ENCODE measurements at places on chromosomes 3 and 15.

GRCh38 chr3:172073262-172073915 lies 34.0 kb downstream of the FNDC3B start:
- DNase-seq = no peak

DNA sequence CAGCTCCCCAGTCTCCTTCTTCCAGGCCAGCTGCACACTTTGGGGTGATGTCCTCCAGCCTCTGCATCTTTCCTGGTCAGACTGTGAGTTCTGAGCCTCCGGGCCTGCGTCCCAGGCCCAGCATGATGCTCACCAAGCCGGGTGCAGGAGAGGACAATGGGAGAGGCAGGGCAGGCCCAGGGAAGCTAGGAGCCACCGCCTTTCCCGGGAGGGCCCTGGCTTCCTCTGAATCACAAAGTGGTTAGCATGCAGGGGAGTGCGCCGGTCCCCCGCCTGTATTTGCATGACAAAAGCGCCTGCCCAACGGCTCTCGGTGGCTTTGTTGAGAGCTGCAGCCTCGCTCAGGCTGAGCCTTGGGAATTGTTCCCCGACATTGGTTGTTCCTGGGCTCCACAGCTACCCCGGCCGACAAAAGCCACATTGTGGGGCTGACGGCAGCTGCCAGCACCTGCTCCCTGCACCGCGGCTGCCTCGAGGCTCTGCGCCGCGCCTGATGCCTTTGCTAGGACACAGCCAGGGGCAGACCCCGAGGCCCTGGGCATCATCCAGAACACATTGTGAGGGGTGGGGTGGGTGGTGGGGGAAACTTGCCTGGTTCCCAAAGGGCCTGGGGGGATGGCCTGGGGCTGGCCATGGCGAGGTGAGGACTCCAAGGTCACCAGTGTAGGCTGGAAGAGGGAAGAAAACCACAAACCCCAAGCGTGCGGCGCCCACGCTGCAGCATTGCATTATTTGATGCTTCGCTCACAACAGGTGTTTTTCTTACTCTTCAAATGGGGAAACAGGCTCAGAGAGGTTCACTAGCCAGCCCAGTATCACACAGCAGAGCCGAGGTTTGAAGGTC lies 20.0 kb upstream of the KLF13 start:
- DNase-seq = no peak

- DNase-seq = no peak
Measured at GRCh38 chr15:24662991-24663390, 12.6 kb upstream of the NPAP1 start.

- no peak for DNase-seq
Measured at GRCh38 chr15:39391230-39391629, 189.6 kb upstream of the THBS1 start.

- DNase-seq = no peak
Measured at GRCh38 chr3:183180110-183180783, 17.7 kb upstream of the LAMP3 start.

DNA sequence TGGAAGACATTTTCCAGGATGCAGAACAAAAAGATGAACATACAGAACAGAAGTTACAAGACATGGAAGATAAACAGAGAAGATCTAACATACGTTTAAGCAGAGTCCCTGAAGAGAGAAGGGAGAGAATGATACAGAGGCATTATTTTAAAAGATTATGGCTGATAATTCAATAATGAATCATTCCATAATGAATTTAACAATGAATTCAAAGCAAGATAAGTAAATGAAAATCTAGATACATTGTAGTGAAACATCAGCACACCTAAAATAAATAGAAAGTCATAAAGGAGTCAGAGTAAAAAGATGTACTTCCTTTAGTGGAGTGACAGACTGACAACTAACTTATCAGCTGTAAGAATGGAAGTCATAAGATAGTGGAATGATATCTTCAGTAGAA lies 30.1 kb upstream of the PGPEP1L start:
- DNase-seq = no peak

- DNase-seq = no peak
Measured at GRCh38 chr3:170889630-170890029, 18.8 kb downstream of the EIF5A2 start.

DNA sequence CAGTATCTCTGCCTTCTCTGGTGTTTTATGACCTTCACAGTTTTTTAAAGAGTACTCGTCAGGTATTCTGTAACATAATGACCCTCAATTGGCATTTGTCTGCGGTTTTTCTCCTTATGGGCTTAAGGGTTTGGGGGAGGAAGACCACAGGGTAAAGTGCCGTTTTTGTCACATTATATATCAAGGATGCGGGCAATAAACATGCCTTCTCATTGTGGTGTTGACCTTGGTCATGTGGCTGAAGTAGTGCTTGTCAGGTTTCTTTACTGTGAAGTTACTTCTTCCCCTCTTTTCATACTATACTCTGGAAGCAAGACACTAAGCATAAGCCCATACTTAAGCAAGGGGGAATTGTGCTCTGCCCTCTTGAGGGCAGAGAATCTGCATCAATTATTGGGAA lies 16.6 kb downstream of the CAPN3 start:
- no peak for DNase-seq

GRCh38 chr3:157581371-157581770 lies 78.2 kb upstream of the VEPH1 start:
- DNase-seq = no peak

GRCh38 chr3:47158208-47158607 lies 5.7 kb downstream of the SETD2 start:
- DNase-seq = no peak

GRCh38 chr3:9292516-9292915 lies 43.1 kb upstream of the SRGAP3 start:
- DNase-seq = no peak

- no peak for DNase-seq
Measured at GRCh38 chr15:54941417-54941816, 255.3 kb downstream of the RSL24D1 start.

DNA sequence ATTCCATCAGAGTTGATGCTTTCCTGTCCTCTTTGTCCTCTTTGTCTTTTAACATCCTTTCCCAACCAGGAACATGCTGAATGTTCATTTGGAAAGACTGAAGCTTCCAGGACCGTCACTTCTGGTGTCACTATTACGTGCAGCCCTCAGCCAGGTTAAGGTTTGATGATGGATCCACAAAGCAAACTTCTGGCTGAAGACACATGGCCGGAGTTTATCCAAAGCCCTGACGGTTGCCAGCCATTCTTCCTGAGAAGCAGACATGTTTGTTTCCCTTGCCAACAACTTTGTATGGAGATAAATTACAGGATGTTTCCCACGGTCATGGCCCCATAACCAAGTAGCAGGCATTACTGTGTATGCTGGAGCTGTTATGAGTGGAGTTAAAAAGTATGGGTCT lies 236.9 kb downstream of the THSD4 start:
- no peak for DNase-seq

DNA sequence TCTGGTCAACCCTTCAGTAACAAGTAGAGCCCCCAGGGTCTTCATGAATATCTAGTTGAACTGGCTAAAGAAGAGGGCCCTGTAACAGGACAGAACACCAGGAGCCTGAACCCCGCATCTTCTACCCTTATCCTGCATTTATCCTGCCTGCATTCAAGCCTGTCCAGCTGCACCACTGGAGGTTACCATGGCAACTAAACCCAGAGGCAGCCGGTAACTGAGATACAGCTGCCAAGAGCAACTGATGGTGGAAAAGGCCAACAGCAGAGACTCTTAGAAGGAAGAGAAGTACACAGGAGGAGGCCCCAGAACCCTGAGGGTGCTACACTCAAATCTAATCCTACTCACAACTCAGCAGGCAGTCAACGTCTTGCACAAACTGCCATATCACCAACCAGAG lies 3.7 kb upstream of the PRKAR2A start:
- no peak for DNase-seq

DNA sequence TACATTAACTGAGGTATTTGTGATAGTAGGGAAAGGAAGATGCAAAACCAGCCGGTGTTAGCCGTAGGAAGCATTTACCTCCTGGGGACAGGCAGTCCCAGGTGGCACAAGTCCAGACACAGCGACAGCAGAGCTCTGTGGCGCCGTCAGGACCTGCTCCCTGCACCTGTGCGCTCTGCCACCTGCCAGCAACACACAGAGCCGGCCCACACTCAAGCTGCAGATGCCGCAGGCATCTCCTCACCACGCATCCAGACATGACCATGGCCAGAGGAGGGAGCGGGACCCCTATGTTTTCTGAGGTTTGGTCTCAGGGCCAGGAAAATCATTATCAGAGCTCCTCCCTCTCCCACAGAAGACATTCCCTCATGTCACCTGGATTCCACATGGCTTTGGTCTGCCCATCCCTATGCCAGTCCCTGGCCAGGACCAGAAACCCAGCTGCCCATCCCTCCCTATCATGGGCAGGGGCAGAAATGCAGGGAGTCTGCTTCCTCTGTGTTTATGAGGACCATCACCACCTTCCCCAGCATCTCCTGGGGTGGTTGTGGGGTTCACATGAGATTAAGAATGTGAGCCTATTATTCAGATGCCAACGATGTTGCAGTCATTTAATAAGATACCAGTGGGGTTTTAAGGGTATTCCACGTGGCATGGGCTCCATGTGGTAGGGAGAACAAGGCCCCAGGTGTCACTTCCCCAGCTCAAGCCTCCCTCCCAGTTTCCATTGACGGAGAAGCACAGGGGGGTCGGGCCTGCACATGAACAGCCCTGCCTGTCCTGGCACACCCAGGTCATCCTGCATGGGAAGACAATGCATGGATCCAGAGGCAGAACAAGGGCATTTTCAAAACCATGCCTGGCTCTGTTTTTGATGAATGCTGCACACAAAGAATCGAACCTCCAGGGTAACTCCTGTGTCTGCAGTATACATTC lies 251.1 kb downstream of the OCA2 start:
- no peak for DNase-seq

- DNase-seq = peak; percentile 29
Measured at GRCh38 chr3:71681224-71681668, 44.0 kb downstream of the EIF4E3 start.

DNA sequence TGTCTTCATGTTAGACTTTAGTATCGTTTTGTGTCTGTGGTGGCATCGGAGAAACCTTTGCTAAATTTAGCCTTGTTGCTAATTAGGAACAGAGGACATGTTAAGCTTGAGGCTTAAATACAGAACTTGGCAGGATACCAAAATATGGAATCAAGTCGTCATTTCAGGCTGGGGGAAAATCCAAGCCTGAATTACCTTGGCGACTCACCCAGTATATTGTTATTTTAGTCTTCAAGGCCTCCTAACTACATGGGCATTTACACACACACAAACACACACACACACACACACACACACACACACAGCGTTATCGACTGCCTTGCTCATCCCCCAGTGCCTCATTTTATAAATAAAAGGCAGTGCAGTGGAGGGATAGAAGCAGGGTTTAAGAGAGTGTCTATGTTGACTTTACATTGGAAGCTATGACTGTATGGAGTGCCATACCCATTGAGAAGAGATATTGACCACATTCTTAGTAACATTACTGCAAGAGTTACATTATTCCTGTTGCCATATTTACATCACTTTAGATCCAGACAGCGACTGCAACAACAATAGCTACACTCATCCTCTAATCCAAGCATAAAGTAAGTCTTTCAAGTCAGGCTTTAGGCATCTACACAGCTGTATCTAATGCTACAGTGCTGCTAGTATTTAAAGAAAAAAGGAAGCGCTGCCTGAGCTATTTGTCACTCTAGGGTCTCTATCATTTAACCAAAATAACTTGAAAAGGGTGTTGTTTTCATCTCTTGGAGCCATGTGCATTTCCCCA lies 210.8 kb upstream of the SEMA6D start:
- no peak for DNase-seq

DNA sequence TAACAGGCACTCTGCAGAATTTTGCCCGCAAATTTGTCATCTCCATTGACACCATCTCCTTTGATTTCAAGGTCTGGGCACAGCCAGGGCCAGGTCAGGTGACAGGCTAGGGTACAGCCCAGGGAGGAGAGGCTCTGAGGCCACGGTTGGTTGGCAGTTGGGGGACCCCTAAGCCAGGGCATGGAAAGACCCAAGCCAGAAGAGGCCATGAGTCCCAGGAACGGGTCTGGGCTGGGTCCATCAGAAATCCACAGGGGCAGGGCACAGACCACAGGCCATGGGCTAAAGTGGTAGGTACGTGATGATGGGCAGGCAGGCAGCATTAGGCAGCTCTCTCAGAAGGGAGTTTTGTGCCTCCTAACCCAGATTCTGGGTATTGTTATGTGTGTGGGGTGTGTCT lies 45.8 kb downstream of the SEMA3G start:
- DNase-seq = no peak

GRCh38 chr3:54822206-54822605 lies 105.7 kb downstream of the LRTM1 start:
- no peak for DNase-seq

- DNase-seq = no peak
Measured at GRCh38 chr15:97978401-97979139, 18.1 kb downstream of the ARRDC4 start.

DNA sequence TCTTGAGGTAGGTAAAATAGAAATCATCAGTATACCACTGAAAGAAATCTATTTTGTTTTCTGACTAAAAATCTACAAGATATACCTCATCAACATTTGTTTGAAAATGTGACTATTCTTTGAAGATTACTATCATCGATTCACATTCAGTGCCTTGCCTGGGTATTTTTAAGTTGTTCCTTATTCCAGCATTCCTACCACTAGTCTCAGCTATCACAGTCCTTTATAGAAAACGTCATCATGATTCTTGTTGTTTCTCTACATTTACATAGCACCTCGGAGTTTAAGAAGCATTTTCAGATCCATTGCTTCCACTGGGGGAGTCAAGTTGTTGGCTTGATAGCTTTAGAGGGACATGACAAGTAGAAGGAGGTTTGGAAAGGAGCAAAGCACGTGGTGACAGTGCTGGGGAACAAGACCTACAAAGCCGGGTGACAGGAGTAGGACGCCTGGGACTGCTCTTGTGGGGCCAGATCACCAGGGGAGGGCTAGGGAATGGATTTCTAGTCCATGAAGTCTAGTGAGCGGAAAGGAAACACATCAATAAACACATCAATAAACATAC lies 61.5 kb downstream of the HES1 start:
- no peak for DNase-seq

Measured in GM10248 (cell line).